ENCODE measurements at places on chromosomes 2 and 18. TPM values are rescaled to one million over a fixed set of nuclear protein-coding genes. Genes with fewer than 3 reads are reported as not detected.

DNA sequence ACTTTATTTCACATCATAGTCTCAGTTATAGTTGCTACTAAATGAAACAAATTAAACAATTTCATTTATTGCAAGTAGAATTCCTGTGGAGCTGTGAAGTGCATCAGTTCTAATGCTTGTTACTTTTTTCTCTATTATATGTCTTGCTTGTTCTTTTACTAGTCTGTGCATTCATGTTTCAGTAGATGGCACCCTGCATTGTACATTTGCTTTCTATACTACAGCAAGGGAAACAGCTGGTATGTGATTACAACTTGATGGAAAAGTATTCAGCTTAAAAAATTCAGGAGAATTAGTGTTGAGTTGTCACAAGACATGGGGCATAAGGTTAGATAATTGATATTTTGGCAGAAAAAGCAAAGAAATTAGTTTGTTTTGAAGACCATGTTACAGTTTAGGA is 72.3 kb downstream of the TANK start:
- DNase-seq = no peak

DNA sequence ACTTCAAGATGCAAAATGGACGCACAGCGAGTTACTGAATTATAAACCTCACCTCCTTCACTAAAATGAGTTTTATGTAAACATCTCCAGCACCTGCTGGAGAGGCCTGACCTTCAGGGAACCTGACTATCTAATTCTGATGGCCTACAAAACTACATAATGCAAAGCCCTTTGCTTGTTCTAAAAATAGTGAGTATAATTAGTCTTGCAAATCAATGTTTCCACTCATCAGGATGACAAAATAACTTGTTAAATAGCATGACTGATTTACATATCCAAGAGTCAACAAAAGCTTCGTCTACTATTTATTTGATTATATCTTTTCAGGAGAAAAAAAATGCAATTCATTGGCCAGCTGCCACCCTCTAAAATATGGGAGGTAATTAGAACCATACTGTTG is 326.3 kb upstream of the MC4R start:
- DNase-seq = no peak

- no peak for DNase-seq
Observed at GRCh38 chr18:64852281-64852680, 703.4 kb upstream of the LINC00305 start.

PLB1 gene
- 0.63 TPM for total RNA-seq

GRCh38 chr2:145119225-145119624 is 599.3 kb upstream of the ZEB2 start:
- no peak for DNase-seq

DNA sequence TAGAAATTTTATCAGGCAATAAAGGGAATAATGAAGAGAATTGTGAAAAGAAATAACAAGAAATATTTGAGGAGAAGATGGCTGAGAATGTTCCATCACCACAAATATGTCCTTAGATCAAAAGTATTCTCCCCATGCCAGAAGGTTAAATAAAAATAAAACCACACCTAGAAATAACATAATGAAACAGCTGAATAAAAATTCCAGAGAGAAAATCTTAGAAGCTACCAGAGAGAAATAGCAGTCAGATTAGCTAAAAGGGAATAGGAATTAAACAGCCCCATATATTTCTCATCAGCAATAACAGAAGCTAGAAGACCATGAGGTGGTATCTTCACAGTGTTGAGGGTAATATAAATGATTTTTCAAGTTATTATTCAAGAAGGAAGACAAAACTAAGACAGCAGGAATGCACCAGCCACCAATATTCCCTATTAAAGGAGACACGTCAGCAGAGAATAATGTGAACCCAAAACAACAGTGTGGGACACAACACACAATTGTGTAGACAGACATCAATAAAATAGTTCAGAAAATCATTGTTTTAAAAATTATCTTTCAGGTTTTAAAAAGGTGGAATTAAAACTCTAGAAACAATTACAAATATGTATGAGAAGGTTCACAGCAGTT is 82.0 kb upstream of the NEDD4L start:
- DNase-seq = no peak

GRCh38 chr2:100040906-100041305 is 101.5 kb downstream of the AFF3 start:
- no peak for DNase-seq

TCF23 gene
- total RNA-seq = not detected

TLX2 gene
- 0.54 TPM for total RNA-seq

DNA sequence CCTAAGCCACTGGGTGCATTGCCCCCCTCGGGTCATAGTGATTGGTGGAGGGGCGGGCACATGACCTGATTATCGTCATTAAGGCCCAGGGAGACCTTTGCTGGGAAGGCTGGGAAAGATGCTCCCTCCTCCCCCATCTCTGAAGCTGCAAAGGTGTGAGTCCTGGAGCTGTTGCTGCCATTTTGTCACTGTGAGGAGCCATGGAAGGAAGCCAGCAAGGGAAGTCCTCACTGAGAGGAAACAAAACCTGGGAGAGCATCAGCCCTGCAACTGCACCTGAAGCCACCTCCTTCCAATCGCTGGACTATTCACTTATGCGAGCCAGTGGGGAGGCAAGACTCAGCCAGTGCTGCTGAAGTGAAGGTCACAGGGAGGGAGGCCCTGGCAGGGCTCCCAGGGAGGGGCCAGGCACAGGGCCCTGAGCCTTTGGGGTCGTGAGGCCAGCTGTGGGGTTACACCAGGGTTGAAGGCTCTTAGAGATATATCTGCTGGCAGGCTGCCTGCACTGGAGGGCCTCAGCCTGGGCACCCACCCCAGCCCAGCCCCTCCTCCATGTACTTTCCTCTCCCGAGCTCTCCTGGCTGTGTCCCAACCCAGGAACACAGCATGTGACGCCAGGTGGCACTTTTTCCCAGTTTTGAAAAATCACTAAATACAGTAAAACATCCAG is 10.7 kb upstream of the FAHD2A start:
- no peak for DNase-seq

- DNase-seq = no peak
Observed at GRCh38 chr18:57352271-57352701, at the start of gene ST8SIA3. ST8SIA3 (plus strand) TSS chr18:57352557; CDS start chr18:57352847, 290 bp downstream.

DNA sequence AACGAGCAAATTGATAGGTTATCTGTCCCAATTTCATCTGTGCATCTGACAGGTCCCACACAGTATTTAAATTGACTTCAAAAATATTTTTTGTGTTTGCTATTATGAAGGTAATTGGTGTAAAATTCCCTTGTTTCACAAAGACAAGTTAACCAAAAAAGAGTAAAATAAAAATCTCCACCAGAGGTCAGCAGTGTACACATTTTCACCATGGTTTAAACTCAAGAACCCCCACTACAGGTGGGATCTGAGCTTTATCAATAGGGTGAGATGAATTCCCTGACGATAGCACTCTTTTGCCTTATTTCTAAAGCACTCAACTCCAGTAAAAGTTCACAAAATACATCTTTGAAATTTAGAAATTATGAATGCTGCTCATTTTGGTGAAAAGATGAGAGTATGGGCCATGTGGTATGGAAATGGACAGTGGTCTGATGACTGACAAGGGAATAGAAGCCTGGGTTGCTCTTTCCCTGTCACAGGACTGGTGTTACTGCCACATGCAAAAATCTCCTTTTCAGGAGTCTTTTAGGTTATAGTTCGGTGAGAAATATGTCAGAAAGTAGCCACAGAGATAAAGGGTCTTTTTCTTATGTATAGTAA is 68.0 kb downstream of the SERPINB8 start:
- no peak for DNase-seq

RAD51AP2 gene
- total RNA-seq = not detected

DNA sequence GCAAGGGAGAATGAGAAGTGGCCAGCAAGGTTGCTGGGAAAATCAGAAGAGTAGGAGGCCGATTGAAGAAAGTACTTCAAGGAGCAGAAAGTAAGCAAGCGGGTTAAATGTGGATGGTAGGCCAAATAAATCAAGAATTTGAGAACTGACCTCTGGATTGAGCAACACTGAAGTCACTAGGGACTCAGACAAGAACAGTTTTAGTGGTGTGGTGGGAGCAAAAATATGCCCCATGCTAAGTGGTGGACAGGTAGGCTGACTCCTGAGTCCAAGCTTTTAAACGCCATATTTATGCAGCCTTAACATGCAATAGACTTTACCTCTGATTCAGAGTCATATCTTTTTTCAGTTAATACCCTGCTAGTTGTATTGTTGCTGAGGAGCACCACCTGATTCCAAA is 4.5 kb downstream of the TRABD2A start:
- DNase-seq = no peak

DNA sequence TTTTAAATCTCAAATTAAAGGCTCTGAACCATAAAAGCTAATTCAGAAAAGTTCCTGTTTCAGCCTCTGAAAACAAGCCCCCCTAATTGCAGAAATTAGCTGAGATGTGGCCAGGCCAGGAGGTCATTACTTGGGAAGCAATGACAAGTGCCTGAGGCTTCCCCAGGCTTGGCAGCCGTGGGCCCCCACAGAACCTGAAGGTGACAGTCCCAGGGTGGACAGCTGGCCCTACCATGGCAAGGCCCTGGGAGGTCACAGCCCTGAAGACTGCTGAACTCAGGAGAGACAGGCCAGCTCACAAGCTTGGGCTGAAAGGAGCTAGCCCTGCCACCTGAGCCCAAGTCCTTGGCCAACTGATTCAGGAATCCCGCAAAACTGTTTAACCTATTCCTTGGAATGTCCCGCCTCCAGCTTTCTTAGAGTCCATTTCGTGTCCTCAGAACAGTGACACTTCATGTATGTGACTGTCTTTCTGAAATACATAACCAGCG is 54.3 kb upstream of the PKDCC start:
- DNase-seq = no peak

TUBA4B gene
- not detected for total RNA-seq

GRCh38 chr18:27144672-27145071 is 40.4 kb downstream of the CHST9 start:
- DNase-seq = peak; percentile 6

GRCh38 chr18:48719974-48720654 is 181.3 kb downstream of the CTIF start:
- DNase-seq = no peak

- DNase-seq = no peak
Observed at GRCh38 chr2:128420131-128420530, 101.5 kb upstream of the HS6ST1 start.

GRCh38 chr2:95019572-95019971 is 5.9 kb upstream of the MAL start:
- DNase-seq = no peak

- no peak for DNase-seq
Observed at GRCh38 chr2:127083819-127084503, 23.0 kb downstream of the BIN1 start.

EVX2 gene
- total RNA-seq = not detected

GRCh38 chr2:62065243-62065642 is 130.7 kb upstream of the B3GNT2 start:
- DNase-seq = no peak

CNTNAP5 gene
- total RNA-seq = not detected

HOXD10 gene
- not detected for total RNA-seq

LRRC30 gene
- not detected for total RNA-seq

GRCh38 chr2:52659546-52659945 is 1108.1 kb upstream of the CHAC2 start:
- no peak for DNase-seq

- DNase-seq = no peak
Observed at GRCh38 chr2:43194121-43194869, 32.1 kb downstream of the ZFP36L2 start.

DNA sequence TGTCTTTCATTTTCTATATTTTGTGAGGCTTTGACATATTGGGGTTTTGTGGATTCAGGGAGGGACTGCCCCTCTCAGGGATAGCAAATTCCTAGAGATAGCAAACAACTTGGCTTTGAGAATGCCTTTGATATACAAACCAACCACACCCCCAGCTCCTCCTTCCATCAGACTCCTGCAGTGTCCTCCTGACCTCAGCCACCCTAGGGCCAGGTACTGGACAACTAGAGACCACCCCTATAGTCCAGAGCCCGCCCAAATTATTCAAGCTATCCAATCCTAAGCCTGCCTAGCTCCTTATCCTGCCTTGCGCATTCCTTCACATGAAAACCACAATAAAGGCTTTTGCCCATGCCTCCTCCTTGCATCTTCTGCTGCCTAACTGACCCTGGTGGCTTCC is 22.9 kb upstream of the STAM2 start:
- no peak for DNase-seq

- no peak for DNase-seq
Observed at GRCh38 chr2:17960925-17961324, 82.5 kb downstream of the KCNS3 start.

GRCh38 chr2:109736177-109736827 is 57.8 kb upstream of the RGPD5 start:
- DNase-seq = peak; percentile 66

METAP1D gene
- 5.0 TPM for total RNA-seq

DNA sequence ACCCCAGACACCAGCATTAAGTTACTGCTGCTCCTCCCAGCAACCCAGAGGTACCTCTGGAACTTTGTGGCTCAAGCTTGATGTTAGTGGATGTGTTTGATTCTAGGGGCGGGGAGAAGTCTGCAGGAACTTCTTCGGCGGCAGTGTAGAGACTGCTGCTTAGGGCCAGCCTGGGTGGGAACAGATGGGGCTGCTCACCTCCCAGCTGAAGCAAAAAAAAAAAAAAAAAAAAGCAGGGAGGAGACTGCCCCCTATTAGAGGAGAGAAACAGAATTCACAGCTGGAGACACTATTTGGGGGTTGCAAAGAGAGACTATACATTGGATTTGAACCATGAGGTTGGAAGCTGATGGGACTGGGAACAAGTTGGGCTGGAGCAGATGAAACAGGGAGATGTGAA is 28.6 kb upstream of the FAM136A start:
- DNase-seq = no peak

DNA sequence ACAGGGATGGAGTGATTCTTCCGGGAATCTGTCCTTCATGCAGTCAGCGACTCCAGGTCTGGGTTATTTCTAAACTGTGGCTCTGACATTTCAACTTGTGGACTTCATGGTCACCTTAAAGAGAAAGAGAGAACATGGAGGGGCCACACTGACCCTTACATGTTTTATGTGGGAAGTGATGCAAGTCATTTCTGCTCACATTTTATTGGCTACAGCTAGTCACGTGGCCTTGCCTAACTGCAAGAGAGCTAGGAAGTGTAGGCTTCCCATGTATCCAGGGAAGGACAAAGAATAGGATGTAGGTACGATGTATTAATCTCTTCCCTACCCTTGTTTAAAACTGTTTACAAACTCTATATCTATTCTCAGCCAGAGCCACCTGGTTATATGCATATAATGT is 30.3 kb upstream of the AFTPH start:
- DNase-seq = no peak

ACTG2 gene
- total RNA-seq = not detected

- no peak for DNase-seq
Observed at GRCh38 chr2:52805901-52806410, 961.6 kb upstream of the CHAC2 start.

GRCh38 chr2:55862246-55862645 is 61.3 kb downstream of the EFEMP1 start:
- no peak for DNase-seq

DNA sequence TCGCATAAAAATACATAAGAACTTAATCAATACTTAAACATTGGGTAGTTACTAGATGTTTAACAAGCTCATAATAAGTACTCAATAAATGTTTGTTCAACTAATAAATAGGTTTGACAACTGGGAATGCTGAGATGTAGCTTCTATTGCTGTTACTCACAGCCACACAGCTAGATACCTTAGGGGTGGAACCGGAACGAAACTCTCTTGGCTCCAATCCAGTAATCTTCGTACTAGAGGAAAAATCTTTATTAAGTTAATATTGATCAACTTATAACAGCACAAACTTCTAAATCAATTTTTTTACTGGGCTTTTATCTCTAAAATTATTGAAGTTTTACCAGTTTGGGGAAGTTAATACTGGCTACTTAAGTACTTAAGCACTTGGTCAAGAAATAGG is 247.8 kb downstream of the PAX3 start:
- DNase-seq = no peak

- DNase-seq = no peak
Observed at GRCh38 chr18:58769321-58769720, 95.4 kb upstream of the ZNF532 start.

GRCh38 chr2:128395640-128396499 is 77.2 kb upstream of the HS6ST1 start:
- DNase-seq = no peak
